GM23248 (cell line): ENCODE measurements at places on chromosomes 5 and 9. TPM values are rescaled to one million over a fixed set of nuclear protein-coding genes. Genes with fewer than 3 reads are reported as not detected.
A peak's percentile ranks its signal among the peaks of the same experiment; 100 is the strongest.

GRCh38 chr9:99753436-99753835, 68.2 kb upstream of the NR4A3 start:
- peak; percentile 17 for DNase-seq

- DNase-seq: peak; percentile 61
Observed at GRCh38 chr5:121251954-121252353, 599.7 kb upstream of the FTMT start.

GRCh38 chr5:82274343-82275211, 3.6 kb downstream of the RPS23 start:
- no peak for DNase-seq

- DNase-seq: no peak
Observed at GRCh38 chr9:76395381-76395780, 1.2 kb upstream of the RFK start.

DNA sequence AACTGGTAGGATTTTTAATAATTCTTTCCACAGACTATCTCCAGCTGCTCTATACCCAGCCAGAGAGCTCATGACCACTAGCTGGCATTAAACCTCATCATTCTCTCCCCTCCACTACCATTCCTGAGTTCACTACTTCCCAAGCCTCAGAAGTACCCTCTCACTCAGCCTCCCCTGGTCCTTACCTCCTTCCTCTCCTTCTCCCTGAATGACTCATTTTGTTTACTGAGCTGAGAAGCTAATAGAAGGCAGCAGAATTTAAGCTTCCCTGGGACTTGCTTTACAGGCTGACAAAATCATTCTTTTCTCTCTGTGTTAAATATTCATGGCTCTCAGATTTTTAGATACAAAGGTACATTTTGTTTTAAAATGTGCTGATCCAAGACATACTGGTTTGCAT, 305.4 kb downstream of the TLR4 start:
- no peak for DNase-seq

DNA sequence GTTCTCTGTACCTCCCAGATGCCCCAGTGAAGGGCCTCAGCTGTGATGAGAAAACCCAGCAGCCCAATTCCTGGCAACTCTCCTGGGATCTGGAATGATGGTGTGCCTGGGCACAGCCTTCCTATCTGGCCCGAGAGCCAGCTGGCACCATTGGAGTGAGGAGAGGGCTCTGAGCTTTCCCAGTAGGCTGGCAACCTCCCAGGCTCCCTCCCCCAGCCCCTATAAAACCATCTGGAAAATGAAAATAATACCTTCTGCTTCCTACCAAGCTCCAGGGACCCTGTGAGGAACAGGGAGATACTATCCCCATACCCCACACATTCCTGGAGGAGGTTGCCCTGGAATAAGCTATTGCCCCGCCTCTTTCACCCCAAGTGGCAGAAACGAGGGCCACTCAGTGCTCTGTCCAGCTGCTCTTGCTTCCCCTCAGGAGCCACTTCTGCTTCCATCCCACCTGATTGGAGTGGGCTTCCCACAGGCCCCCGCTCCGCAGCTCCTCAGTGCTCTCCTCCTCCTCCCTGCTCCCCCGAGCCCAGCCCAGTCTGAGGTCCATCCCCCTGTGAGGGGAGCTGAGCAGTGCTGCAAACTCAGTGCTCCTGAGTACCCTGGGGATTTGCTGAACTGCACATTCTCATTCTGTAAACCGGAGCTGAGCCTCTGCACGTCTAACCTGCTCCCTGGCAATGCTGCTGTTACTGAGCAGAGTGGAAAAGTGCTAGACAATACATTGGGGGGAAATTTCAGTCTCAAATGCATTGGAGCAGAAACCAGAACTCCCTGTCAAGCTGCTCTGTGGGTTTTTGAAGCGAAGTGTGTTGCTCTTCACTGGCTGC, 74.7 kb downstream of the THBS4 start:
- DNase-seq: no peak

DNA sequence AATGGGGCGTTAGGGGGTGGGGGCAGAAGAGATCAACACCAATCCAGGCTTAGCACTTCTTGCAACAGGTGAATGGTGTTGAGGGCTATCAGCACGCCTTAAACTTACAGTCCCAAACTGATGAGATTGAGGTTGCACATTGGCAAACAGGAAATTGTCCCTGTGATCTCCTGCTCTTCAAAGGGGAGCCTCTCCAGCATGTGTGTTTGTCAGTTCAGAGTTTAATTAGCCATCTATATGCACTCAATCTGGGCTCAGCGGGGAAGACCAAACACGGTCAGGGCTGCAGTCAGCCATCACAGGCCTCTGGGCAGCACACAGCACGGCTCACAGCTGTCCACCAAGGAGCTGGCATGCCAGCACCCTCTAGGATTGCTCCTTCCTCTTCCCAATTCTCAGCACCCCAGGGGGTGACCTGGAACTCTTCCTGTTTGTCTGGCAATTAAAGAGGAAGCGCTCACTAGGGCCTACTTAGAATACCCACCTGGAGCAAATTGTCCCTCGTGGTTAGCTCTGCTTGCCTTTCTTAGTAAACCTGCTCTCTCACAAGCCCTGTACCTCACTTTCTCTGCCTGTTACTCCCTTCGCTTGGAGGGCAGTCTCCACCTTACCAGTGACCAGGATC, 217.4 kb downstream of the SLIT3 start:
- DNase-seq: no peak

The ALAD gene
- total RNA-seq: 9.7 and 13.7 TPM in 2 replicates

GRCh38 chr5:157607371-157608161, 32.0 kb upstream of the ADAM19 start:
- peak; percentile 87 for DNase-seq
